Testis (tissue), 5 donors: ENCODE measurements at places on chromosomes 5 and 9. TPM values are rescaled to one million over a fixed set of nuclear protein-coding genes. Genes with fewer than 3 reads are reported as not detected.

- DNase-seq = no peak
Observed at GRCh38 chr5:5363045-5363444, 59.4 kb upstream of the ICE1 start.

DNA sequence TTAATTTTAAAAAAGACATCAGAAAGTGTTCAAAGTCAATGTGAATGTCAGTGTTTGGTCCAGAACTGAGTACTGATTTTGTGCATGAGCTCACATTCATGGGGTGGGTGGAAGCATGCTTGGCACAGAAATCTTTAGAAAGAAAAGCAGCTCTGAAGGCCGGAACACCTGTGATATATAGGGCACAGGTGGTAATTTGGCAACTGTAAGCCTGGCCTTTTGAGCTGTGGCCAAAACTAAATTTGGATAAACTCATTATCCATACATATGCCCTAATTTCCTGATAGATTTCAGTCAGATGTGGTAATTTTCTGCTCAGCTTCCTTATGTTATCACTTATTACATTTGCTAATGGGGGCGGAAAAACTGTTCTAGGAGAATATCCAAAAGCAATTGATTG, 211.4 kb downstream of the HCN1 start:
- no peak for DNase-seq

DNA sequence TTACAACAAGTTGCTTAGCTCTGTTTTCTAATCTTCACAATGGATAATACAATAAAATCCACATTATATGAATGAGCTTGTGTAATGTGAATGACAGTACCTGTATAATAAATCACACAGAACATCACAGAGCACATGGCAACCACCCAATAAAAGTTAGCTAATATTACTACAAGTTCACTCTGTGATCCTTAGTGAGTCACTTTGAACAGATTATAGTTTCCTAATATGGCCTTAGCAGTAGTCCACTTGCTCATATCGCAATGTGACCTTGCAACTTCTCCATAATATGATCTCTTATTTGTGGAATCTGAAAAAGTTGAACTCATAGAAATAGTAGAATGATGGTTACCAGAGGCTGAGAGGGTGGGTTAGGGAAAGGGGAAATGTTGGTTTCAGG, 361.3 kb downstream of the PTPRD start:
- no peak for DNase-seq

DNA sequence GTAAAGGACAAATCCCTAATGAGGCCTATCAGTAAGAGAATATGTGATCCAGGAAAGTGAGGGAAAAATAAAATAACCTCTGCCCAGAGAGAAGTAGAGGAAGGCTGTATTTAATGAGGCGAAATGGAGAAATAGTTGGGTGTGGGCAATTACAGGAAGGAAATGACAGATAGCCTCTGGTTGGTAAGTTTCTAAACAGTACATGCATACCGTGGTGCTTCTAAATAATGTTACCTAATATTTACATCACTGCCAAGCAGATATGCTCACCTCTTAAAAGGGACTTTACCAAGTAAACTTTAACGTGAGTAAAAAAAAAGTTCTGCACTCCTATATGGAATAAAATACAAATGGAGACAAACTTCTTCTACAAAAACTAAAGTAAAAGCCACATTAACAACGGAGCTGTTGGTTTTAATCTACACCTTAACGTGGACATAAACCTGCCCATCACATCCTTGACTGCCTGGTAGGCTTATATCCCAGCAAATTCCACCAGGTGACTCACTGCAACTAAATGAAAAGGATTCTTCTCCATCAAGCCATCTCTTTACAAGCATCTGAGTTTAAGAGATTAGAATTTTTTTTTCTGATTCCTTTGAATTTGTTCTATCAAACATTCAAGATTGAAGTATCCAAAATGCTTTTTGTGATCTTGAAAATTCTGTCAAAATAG, 12.4 kb downstream of the NFIL3 start:
- DNase-seq = no peak

DNA sequence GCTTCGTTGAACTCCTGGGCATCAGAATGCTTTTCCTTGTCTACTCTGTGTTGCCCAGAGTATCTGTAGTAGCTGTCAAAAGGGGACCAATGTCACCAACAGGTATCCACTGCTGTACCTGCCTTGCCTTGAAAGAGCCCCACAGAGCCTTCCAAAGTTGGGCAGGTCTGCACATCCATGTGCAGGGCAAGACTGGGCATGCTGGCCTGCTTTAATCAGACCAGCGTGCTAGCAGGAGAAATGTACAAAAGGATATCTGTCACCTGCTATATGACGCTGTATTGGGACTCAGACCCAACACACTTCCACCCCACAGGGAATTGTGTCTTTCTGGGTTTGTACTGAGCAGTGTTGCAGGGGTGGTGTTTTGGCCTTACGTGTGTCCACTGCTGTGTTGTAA, 11.9 kb downstream of the DELE1 start:
- no peak for DNase-seq

- no peak for DNase-seq
Observed at GRCh38 chr9:35813434-35814105, 1.3 kb downstream of the HINT2 start.

- DNase-seq = no peak
Observed at GRCh38 chr9:89742660-89743059, 137.8 kb downstream of the GADD45G start.

- DNase-seq = no peak
Observed at GRCh38 chr9:128575469-128575868, 23.1 kb downstream of the SPTAN1 start.

DNA sequence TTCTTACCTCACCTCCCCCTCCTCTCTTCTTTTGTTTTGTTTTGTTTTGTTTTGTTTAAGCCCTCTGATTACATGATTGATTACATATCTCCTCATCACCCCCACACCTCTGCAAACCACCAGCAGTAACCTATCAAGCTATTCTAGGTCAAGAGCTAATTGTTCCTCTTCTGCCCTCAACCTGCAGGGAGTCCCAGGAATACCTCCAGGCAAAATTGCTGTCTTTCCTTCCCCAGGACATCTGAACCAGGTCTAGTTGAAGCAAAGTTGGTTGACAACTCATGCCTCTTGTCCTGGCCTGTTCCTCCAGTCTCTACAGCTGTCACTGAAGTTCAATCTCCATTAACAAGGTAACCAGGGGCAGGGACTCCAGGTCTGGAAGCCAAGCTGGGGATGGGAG, 80.0 kb upstream of the PTGER4 start:
- DNase-seq = no peak

DNA sequence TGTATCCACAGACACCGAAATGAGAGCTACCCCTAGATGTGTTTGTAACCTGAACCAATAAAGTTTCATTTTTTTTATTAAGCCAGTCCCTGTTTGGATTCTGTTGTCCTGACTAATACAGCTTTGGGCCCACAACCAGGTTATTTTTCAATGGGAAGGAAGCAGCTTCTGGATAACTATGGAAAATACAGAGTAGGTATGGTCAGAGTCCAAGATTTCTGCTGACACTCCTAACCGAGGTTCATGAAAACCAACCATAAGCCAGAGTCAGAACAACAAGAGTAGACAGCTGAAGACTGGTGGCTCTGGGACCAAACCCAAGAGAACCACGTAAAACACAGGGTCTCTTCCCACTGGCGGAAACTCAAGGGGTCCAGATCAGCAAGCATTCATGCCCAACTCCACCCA, 10.8 kb downstream of the KLF9 start:
- DNase-seq = no peak

DNA sequence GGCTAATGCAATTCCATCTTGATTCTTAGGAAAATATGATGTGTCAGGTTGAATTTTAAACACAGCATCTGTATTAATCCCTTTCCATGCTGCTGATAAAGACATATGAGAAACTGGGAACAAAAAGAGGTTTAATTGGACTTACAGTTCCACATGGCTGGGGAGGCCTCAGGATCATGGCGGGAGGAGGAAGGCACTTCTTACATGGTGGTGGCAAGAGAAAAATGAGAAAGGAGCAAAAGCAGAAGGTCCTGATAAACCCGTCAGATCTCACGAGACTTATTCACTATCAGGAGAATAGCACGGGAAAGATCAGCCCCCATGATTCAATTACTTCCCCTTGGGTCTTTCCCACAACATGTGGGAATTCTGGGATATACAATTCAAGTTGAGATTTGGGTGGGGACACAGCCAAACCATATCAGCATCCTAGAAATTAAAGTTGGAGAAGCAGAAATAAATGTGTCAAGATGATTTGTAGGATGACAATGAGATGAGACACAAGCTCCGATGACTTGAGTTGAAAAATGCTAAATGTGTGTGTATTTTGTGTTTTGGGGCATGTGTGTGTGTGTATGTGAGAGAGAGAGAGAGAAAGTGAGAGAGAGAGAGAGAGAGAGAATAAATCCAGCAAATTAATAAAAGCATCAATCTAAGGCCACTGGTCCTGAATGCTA, 48.5 kb upstream of the ANKRD55 start:
- DNase-seq = no peak

GRCh38 chr9:70076678-70077077, 33.0 kb downstream of the MAMDC2 start:
- peak; percentile 56 for DNase-seq

The COMMD10 gene
- 16.6 TPM for polyA plus RNA-seq

The MED27 gene
- polyA plus RNA-seq = 45.0 TPM

The PCDHAC2 gene
- polyA plus RNA-seq = 9.4 TPM
